ENCODE measurements at places on chromosomes 12 and 14. TPM values are rescaled to one million over a fixed set of nuclear protein-coding genes. Genes with fewer than 3 reads are reported as not detected.

Gene COL2A1
- not detected for total RNA-seq

Gene ATF7IP
- total RNA-seq = 29.4 TPM

Gene SDS
- total RNA-seq = not detected

Gene CLEC2D
- total RNA-seq = 5.1 TPM

Gene PLCZ1
- total RNA-seq = not detected

Gene SYNDIG1L
- not detected for total RNA-seq

Gene EID3
- 1.6 TPM for total RNA-seq

Gene ATN1
- 83.7 TPM for total RNA-seq

Gene TBX5
- not detected for total RNA-seq

Gene COCH
- 0.23 TPM for total RNA-seq

Gene RPGRIP1
- total RNA-seq = not detected

- H3K36me3 ChIP-seq = no peaks in the 10 kb centered on the region
- H3K4me1 ChIP-seq = peaks cover 6% of the 10 kb centered on the region
- H3K27ac ChIP-seq = no peak overlapping the region
- H3K27me3 ChIP-seq = no peaks in the 10 kb centered on the region
- no peak overlapping the region for H3K4me3 ChIP-seq
Observed at GRCh38 chr14:98714626-98715425, 557.2 kb downstream of the BCL11B start.

DNA sequence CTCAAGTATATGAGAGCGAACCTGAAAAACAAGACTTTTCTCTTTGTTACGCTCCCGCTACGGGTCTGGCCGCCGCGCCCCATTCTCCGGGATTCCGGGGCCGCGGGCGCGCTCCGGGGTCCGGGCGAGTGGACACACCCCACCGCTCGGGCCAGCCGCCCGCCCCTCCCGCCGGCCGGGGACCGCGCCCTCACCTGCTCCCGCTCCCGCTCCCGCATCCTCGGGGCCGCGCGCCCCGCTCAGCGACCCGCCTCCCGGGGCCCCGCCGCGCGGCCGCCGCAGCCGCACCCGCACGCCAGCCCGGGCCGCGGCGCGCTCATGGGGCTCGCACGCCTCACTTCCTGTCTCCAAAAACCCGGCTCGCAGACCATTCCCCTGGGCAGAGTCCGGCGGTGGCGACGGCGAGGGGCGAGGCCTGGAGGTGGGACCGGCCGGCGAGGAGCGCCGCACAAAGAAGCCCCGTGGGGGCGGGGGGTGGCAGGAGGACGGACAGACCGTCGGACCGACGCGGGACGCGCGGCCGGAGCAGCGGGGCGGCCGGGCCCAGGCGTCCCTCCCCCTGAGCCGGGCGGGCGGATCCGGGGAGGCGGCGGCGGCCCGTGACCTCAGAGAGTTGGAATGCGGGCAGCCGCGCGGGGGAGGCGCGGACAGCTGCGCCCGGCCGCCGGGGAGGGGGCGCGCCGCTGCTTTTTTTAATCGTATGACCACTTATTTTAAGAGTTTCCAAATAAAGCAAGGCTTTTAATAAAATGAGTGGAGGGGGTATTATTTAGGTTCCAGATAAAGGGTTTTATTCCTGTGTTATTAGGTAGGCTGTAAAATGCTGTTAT lies at the start of gene PTPN21:
PTPN21 (minus strand) TSS at position 551 of the 830 bp plus-strand sequence. CDS start 4,590 bp downstream, outside the sequence.
- peak within 1 kb of the TSS; percentile 53 for H3K27ac ChIP-seq
- peaks cover 4% of the 10 kb centered on the region for H3K36me3 ChIP-seq
- peak within 1 kb of the TSS; percentile 78 for H3K4me3 ChIP-seq
- peak; percentile 73 for DNase-seq

DNA sequence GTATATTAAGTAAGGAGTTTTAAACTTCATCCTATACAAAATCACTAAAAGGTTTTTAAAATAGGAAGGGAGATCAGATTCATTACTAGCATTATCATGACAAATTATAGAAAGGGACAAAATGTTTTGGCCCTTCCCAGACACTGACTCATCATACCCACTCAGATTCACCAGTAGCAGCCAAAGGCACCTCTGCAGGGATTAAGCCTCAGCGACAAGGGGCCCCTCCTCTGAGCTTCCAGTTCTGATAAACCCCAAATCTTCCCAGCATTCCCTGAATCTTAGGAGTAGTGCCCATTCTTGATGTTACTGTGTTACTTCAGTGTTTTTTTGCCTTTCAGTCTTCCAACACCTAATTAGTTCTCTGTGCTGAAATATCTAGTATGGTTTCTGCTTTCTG lies 14.5 kb downstream of the KRAS start:
- peak overlapping the region; percentile 4 for H3K27ac ChIP-seq
- peaks cover 28% of the 10 kb centered on the region for H3K36me3 ChIP-seq
- peak; percentile 30 for DNase-seq
- no peak overlapping the region for H3K4me3 ChIP-seq
- H3K27me3 ChIP-seq = no peaks in the 10 kb centered on the region

DNA sequence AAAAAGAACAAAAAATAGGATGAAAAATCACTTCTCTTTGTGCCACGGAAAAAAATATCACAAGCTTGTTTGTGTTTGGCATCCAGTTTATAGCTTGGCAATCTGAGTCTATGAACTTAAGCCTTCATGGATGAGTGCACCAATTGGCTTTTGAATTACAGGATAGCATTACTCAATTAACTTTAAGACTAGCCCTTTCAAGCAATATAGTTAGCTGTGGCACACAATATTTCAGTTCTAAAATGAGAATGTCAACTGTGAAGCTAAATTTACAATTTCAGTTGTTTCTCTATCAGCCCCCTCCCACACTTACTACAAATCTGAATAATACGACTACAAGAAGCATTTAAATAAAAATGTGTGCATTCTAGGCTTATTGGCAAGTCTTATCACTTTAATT lies 8.3 kb downstream of the RERG start:
- no peaks in the 10 kb centered on the region for H3K27me3 ChIP-seq
- peaks cover 45% of the 10 kb centered on the region for H3K4me1 ChIP-seq
- no peak for DNase-seq
- no peak overlapping the region for H3K4me3 ChIP-seq

DNA sequence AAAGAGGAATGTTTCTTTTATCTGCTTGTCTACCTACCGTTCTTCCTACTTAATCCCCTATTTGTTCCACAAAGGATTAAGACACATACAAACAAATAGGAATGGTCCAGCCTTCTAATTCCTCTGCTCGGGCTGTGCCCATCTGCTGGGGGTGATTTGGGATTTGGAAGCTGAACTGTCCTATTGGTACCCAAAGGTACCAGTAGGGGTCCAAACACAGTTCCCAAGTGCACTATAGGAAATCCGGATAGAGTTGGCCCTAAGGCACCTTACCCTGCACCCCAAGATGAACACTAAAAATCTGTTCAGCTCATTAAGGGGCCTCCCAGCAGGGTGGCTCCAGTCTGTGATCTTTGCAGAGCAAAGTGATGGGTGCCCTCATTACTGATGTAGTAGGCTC lies 566.9 kb downstream of the NRXN3 start:
- DNase-seq = no peak
- H3K36me3 ChIP-seq = peaks cover 6% of the 10 kb centered on the region
- H3K27me3 ChIP-seq = peaks cover 52% of the 10 kb centered on the region

DNA sequence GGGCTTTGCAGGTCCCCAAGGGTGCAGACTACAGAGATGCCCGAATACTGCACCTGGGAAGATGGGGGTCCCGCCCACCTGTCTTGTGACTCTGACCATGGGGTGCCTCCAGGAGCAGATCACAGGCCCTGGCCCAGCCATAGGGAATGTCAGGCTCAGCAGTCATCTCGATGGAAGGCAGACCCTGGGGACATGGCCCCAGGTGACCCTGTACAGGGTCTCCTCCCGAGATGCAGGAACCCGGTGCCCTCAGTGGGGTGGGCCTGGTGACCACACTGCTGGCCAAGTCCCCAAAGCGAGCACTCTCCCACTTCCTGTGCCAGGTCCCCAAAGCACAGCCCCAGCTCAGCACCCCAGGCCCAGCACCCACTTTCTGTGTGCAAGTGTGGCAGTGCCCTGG lies 903.7 kb upstream of the USP15 start:
- H3K36me3 ChIP-seq = no peaks in the 10 kb centered on the region
- no peaks in the 10 kb centered on the region for H3K27me3 ChIP-seq
- no peak overlapping the region for H3K27ac ChIP-seq
- no peak for DNase-seq
- no peaks in the 10 kb centered on the region for H3K4me1 ChIP-seq

- no peak overlapping the region for H3K27ac ChIP-seq
- no peaks in the 10 kb centered on the region for H3K36me3 ChIP-seq
- peaks cover 11% of the 10 kb centered on the region for H3K27me3 ChIP-seq
- no peak for DNase-seq
Observed at GRCh38 chr12:48164451-48164850, 7.1 kb upstream of the ASB8 start.

- peaks cover 13% of the 10 kb centered on the region for H3K27me3 ChIP-seq
- no peak for DNase-seq
- H3K27ac ChIP-seq = no peak overlapping the region
- H3K4me1 ChIP-seq = no peaks in the 10 kb centered on the region
Observed at GRCh38 chr12:131448254-131448795, 262.6 kb upstream of the SFSWAP start.

DNA sequence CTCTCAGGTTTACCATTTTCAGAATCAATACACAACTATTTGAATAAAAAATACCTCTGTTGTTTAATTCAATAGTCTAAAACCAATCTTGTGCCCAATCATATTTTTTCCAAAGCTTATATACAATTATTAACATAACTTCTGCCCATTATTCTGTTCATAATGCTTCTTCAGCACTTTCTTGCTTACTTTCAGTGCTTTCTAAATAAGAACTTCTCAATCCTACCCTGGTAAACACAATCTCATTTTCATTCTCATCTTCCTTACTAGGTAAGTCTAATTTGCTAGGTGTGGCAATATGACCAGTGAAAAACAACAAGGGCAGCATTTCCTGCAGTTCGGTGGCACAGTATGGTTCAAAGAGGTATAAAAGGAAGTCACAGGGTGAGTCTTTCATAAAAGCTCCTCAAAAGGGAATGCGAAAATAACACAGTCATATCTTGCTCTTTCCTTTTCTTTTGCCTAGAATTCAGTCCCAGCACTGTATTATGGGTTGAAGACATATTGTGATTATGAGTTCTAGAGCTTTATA lies 103.5 kb downstream of the FOXG1 start:
- H3K4me3 ChIP-seq = no peak overlapping the region
- no peak overlapping the region for H3K27ac ChIP-seq
- H3K27me3 ChIP-seq = peaks cover 75% of the 10 kb centered on the region
- no peaks in the 10 kb centered on the region for H3K36me3 ChIP-seq

DNA sequence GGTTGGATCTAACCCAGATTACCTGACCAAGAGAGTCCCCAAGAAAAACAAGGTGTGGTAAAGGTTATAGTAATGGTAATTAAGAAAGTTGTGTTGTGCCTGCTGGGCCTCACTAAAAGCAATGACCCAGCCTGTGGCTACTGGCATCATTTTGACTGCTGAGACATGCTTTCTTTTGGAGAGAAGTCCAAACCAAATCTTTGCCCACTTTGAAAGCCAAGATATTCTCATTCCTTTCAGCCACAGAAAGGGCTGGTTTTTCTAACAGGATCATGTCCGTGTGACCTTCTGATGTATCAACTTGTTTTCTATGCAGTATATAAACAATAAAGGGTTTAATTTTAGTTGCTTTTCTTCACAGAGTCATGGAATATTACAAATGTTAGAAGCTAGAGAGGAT lies 388.6 kb downstream of the RAD51B start:
- no peak for DNase-seq
- H3K27me3 ChIP-seq = no peaks in the 10 kb centered on the region
- H3K36me3 ChIP-seq = no peaks in the 10 kb centered on the region

- no peak overlapping the region for H3K27ac ChIP-seq
- peaks cover 34% of the 10 kb centered on the region for H3K4me1 ChIP-seq
- no peaks in the 10 kb centered on the region for H3K36me3 ChIP-seq
- H3K27me3 ChIP-seq = no peaks in the 10 kb centered on the region
- DNase-seq = no peak
Observed at GRCh38 chr12:3303410-3304136, 187.4 kb upstream of the PRMT8 start.

- no peak overlapping the region for H3K27ac ChIP-seq
- H3K36me3 ChIP-seq = peaks cover 91% of the 10 kb centered on the region
- H3K27me3 ChIP-seq = no peaks in the 10 kb centered on the region
- H3K4me1 ChIP-seq = no peaks in the 10 kb centered on the region
Observed at GRCh38 chr12:121424624-121424975, 24.7 kb downstream of the RNF34 start.

GRCh38 chr12:129202109-129202814 lies 349.0 kb downstream of the GLT1D1 start:
- H3K27ac ChIP-seq = no peak overlapping the region
- no peaks in the 10 kb centered on the region for H3K36me3 ChIP-seq
- H3K4me3 ChIP-seq = no peak overlapping the region
- H3K27me3 ChIP-seq = no peaks in the 10 kb centered on the region
- DNase-seq = no peak
